ENCODE measurements at places on chromosomes 5 and 9. TPM values are rescaled to one million over a fixed set of nuclear protein-coding genes. Genes with fewer than 3 reads are reported as not detected.

Gene FOXD4L6
- not detected for total RNA-seq

Gene LCN2
- total RNA-seq = 154 TPM

Gene MZB1
- 0.24 TPM for total RNA-seq

Gene RASGRF2
- 0.21 TPM for total RNA-seq

Gene MLANA
- total RNA-seq = not detected

Gene ARID3C
- 0.64 TPM for total RNA-seq

Gene TMC1
- total RNA-seq = not detected

Gene LRRC19
- total RNA-seq = not detected

Gene GPR151
- not detected for total RNA-seq

Gene PCDHGA5
- not detected for total RNA-seq

Gene WNT8A
- not detected for total RNA-seq

Gene TXNDC8
- total RNA-seq = not detected

Gene UBE2D2
- 67.1 TPM for total RNA-seq

Gene MSMP
- not detected for total RNA-seq

Gene PTGDS
- total RNA-seq = not detected

Gene SMIM33
- total RNA-seq = not detected

Gene LECT2
- total RNA-seq = not detected

Gene SPATA31C2
- not detected for total RNA-seq

Gene PCDHA2
- not detected for total RNA-seq

Gene PCDHGA2
- 0.21 TPM for total RNA-seq

Gene AQP7
- not detected for total RNA-seq

Gene NOXA1
- total RNA-seq = 2.2 TPM

Gene ZFP2
- 1.5 TPM for total RNA-seq

Gene CNTNAP3
- 7.0 TPM for total RNA-seq

Gene PCDHGA3
- total RNA-seq = under 0.01 TPM

Data from tracheal epithelial cell (primary cell).